ENCODE measurements at places on chromosomes 12 and 14.

DNA sequence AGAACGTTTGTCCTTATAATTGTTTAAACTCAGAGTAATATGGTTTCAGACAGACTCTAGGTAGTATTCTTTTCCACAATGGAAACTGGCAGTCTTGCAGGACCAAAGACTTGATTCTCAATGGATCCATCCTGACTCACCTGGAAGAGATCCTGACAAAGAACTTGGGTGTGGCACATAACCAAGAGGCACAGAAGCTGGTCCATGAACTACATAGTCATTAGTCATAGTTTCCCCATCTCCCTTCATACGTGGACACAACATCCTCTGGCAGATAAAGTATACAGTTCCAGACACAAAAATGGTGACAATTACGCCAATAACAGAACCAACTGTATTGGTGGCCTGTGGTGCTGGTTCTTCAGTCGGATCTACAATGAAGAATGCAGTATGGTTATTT is 55.8 kb downstream of the BCL2L14 start:
- no peak for DNase-seq

DNA sequence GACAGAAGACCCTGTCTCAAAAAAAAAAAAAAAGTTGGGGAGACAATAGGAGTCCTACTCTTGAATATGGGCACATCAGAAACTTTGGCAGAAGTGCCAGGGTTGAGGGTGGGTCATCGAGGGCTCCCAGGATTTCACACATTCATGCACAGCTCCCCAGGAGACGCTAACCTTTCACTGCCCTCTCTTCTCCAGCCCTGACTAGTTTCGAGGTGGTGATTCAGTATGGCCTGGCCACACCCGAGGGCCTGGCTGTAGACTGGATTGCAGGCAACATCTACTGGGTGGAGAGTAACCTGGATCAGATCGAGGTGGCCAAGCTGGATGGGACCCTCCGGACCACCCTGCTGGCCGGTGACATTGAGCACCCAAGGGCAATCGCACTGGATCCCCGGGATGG is 29.4 kb upstream of the LRP1-AS start:
- DNase-seq = no peak

- no peak for DNase-seq
Observed at GRCh38 chr12:10098791-10099190, at the start of gene CLEC1A. Gene CLEC1A (minus strand): TSS chr12:10098985. CDS start chr12:10098922, 63 bp downstream.

DNA sequence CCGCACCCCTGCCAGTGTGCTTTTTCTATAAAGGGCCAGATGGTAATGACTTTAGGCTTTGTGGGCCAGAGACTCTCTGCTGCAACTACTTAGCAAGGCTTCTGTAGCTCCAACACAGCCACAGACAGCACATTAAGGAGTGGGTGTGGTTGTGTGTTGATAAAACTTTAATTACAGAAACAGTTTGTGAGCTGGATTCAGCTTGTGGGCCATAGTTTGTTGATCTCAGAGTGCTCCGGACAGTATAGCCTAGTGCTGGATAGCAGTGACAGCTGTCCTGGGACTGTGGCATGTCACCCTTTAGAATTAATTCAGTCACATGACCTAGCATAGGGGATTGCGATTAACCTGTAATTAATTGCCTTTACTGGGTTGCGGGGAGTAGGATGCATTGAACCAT is 109.7 kb downstream of the ZNF664 start:
- no peak for DNase-seq

- no peak for DNase-seq
Observed at GRCh38 chr14:53951627-53952303, 4.9 kb downstream of the BMP4 start.

- DNase-seq = no peak
Observed at GRCh38 chr14:77485901-77486678, 12.5 kb downstream of the ISM2 start.

DNA sequence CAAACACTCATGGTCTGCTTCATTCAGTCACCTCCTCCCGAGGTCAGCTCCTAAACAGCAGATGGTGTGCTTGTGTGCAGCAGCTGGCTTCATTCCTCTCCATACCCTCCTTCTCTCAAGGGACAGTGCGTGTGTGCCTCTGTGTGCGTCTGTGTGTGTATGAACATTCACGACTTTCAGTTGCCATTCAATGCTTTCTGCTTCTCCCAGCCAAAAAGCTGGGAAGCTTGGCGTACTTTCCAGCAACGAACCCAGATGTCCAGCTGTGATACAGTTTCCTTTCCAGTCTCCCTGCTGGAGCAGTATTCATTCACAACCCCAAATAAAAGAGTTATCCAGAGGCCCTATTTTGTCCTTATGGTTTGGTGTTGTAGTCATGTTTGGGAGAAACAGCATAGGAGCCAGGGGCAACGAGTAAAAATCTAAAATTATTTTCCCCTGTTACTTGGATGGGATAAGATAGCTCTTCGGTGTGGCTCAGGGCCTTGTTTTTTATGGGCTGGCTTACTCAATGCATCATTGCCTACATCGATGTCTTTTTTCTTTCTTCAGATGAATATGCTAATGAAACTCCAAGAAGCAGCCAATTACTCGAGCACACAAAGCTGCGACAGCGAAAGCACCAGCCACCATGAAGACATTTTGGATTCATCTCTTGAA is 379.3 kb downstream of the NAV3 start:
- peak; percentile 34 for DNase-seq

DNA sequence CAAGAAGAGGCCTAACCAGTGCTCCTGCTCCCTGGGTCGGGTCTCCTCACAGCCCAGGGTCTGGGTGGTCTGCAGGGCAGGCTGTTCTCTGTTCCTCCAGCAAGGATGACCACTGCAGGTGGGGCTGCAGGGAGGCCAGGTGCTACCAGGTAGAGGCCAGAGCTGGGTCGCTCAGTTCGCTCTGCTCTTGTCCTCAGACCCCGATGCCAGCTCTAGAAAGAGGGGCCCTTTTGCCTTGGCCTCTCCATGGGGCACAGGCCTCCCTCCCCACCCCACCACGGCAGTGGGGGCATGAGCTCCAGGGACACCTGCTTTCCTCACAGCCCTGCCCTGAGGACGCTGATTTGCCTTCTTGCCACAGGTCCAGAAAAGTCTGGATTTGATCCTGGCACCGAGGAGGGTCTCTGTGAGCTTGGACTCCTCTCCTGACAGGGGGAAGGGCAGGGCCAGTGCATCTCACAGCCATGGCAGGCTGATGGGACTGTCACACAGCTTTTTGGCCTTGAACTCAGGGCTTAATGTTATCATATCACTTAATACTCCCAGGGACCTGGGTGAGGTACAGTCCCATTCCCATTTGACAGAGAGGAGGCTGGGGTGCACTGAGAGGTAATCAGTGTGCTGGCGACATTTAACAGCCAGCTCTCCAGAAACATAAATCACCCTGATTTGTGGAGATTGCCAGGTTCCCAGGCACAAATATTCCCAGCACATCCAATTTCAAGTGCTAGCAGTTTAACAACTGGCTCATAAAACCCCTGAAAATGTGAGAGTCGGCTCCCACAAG is 273.0 kb upstream of the SFSWAP start:
- DNase-seq = no peak

- no peak for DNase-seq
Observed at GRCh38 chr12:120909633-120910298, 5.6 kb upstream of the SPPL3 start.

All from occipital lobe (tissue), 3 donors.